Cortex of kidney (tissue), 1 donor: ENCODE measurements at places on chromosomes 2 and 18.

- DNase-seq: no peak
These were observed 35.9 kb upstream of the SLC14A1 start for GRCh38 chr18:45688113-45688512.

- no peak for DNase-seq
These were observed 47.9 kb downstream of the LDLRAD4 start for GRCh38 chr18:13266218-13267100.

DNA sequence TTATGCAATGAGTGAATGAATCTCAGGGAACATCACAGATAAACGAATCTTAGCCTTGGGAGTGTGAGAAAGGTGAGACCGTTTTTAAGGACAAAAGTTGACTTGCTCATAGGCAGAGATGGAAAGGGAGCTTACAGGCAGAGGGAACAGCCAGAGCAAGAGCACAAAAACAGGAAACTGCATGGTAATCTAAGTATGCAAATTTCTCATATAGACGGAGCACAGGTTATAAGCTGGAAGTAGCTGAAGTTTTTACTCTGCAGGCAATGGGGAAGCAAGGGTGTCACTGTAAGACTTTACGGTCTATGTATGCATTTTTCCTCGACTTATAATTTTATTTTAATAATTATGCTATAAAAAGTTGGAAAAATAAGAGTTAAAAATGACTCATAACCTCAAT is 44.8 kb upstream of the STRN start:
- DNase-seq: no peak

DNA sequence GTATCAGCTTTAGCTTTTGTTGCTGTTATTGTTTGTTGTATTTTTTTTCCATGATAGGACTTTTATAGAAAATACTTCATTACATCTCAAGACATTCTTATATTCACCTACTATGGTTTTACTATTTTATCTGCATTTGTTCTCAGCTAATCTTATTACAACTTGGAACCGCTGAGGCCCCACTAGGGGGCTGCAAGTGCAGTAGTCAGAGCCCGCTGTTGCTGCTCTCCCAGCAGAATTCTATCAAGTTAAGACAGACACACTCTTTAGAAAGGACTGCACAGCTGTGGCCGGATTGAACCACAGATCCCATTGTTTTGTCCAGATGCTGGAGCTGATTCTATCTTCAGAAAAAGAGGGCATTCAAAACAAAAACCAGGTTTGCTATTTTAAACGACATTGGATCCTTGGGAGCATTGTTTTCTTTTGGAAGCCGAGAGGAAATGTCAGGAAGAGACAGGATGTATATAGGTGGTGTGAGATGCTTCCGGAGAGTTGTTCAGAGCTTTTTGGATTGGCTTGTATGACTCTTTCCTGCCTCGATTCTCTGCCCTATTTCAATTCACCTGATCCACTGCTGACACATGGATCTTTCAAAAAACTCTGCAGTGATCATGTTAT is 105.7 kb upstream of the GAREM1 start:
- DNase-seq: no peak

- DNase-seq: no peak
These were observed 22.0 kb upstream of the FHOD3 start for GRCh38 chr18:36275561-36275960.

GRCh38 chr2:238106698-238107524 is 6.8 kb downstream of the ESPNL start:
- no peak for DNase-seq
